ENCODE measurements at places on chromosomes 13 and 19. TPM values are rescaled to one million over a fixed set of nuclear protein-coding genes. Genes with fewer than 3 reads are reported as not detected.

The SIGLEC10 gene
- total RNA-seq, result 3.7 TPM

The CHERP gene
- total RNA-seq, result 54.7 TPM

The SGCG gene
- total RNA-seq, result not detected

The PEAK3 gene
- total RNA-seq, result 0.27 TPM

The WDR88 gene
- total RNA-seq, result not detected

The LILRB2 gene
- total RNA-seq, result 2.4 TPM

The LYPD3 gene
- not detected for total RNA-seq

The TMEM221 gene
- total RNA-seq, result not detected

The ENOX1 gene
- 6.4 TPM for total RNA-seq

The SERP2 gene
- total RNA-seq, result 2.4 TPM

The CD33 gene
- 2.5 TPM for total RNA-seq

The SHD gene
- 39.3 TPM for total RNA-seq

The ATP8A2 gene
- total RNA-seq, result 0.64 TPM

The TBC1D4 gene
- 91.3 TPM for total RNA-seq

The OR10H4 gene
- total RNA-seq, result not detected

The FARP1 gene
- total RNA-seq, result 41.8 TPM

The NALCN gene
- total RNA-seq, result 0.41 TPM

The WDR18 gene
- total RNA-seq, result 35.5 TPM

The COQ8B gene
- 34.3 TPM for total RNA-seq
